ENCODE measurements at places on chromosomes 13 and 19.

- no peak for DNase-seq
Measured at GRCh38 chr19:30244533-30244932, 127.7 kb upstream of the ZNF536 start.

DNA sequence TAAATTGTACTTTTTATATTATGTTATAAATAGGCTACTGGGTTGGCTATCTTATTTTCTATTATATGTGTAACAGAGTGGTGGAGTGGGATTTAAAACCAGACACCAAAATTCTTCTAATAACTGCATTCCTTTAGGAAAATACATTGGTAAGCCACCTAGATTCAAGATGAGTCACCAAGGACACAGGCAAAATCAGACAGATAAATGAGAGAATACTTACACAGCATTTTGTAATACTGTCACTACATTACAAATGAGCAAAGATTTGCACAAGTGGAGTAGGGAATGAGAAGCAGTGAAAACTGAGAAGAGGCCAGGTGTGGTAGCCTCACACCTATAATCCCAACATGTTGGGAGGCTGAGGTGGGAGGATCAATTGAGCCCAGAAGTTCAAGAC, 6.2 kb upstream of the SPART start:
- DNase-seq: no peak

GRCh38 chr13:61592489-61592888, 176.8 kb upstream of the PCDH20 start:
- DNase-seq: no peak

DNA sequence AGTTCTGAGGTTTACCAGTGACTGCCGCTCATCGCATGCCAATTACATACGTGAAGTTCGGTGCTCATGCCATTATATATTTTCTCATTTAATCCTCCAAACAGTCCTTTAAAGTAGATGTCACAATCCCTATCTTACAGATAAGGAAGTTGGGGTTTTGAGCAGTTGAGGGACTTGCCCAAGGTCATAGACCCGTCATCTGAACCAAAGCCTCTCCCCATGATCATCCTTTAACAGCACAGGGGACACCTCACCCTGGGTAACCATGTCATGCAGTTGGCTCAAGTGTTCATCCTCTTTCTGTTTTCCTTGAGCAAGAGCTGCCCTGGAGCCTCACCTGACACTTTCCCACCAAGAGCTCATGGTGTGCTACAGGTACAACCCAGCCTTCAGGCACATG, 69.1 kb downstream of the HSPH1 start:
- DNase-seq: no peak

DNA sequence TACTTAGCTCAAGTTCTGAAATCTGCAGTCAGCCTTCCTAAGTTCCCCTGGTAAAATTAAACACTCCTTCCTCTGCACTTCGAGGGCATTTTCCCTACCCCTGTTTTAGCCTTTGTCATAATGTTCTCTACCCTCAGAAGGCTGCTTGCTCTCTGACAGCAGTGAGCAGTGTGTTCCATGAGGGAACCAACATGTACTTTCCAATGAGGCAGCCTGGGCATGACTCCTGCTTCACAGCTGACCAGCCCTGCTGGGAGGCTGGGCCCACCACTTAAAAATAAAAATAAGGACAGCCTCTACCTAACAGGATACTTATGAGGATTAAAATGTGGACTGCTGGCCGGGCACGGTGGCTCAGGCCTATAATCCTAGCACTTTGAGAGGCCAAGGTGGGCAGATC, 26.4 kb downstream of the RUBCNL start:
- no peak for DNase-seq

Data from globus pallidus (tissue), 1 donor.